T follicular helper cell (primary cell): ENCODE measurements at places on chromosomes 6 and 20.

DNA sequence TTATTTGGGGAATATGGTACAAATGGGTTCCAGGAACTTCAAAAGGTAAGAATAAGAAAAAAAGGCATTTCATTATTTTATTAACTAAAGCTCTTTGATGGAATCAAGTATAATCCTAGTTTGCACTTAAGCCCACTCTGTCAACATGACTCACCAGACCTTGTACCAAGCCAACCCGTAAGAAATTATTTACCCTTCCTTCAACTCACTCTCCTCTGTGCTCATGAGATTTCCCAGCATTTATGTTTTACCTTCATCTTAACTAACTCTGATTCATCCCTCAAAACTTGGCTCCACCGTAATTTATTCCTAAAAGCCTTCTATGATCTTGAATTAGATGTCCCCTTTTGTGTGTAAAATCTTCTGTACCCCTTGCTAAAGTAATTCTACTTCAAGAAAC lies 308.7 kb downstream of the PKHD1 start:
- no peak for DNase-seq

DNA sequence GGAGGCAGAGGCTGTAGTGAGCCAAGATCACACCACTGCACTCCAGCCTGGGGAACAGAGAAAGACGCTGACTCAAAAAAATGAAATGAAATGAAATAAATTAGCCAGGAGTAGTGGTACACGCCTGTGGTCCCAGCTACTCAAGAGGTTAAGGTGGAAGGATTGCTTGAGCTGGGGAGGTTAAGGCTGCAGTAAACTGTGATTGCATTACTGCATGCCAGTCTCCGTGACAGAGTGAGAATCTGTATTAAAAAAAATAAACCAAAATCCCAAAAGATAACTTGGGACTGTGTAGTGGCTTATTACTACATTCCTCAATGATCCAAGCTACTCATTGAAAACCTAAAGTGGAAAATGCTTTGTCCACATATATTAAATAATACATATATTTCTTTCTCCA lies 87.0 kb downstream of the SGK1 start:
- no peak for DNase-seq

DNA sequence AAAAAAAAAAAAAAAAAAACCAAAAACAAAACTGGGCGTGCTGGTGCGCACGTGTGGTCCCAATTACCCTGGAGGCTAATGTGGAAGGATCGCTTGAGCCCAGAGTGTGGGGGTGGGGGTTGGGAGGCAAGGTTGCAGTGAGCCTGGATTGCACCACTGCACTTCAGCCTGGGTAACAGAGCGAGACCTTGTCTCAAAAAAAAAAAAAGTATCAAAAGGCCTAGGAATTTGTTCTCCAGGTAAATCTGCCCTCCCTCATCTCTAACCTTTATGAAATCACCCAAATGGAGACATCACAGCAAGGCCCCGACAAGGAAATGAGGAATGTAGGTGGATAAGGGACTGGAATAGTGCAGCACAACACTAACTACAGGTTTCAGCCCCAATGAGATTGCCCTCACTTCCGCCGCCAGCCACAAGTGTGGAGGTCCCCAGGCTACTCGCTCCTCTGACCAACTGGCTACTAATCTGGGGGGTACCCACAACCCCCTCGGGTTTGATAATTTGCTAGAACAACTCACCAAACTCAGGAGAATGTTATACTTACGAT lies 36.8 kb upstream of the DDR1 start:
- DNase-seq, result no peak

GRCh38 chr20:32609111-32609773 lies 24.1 kb upstream of the NOL4L start:
- no peak for DNase-seq

DNA sequence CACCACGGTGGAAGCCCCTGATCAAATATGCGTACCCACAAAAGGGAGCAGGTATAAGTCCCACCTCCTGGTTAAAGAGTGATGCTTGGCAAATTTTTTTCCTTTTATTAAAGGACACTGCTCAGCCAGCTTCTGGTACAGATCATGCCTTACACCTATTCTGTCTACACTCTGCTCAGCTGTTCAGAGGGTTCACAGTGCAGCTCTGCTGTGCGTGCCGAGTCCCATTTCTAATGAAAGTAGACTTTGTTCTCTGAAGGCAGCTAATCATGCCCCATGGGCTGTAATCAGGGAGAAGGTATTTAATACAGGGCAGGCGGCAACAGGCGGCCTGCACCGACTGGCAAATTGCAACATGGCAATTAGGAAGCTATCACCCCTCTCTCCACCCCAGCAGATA lies 16.3 kb downstream of the LRRC73 start:
- DNase-seq, result no peak

- DNase-seq, result peak; percentile 67
Measured at GRCh38 chr6:42783177-42783875, 1.5 kb downstream of the BICRAL start.

DNA sequence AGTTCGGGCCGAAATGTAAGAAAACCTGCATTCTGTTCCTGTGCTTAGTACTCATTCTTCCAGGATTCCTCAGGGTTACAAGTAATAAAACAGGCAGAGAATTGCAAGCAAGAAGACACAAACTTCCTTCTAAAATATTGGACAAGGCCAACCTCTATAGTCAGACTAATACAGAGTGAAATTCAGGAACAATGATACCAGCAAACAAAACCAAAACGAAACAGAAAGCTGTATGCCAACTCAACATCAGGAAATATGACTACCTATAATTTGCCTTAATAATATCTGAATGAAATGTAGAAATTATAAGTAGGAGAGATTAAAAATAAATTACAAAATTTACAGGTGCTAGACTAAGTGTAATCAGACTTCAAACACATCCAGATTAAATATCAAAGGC lies 238.8 kb downstream of the HIVEP2 start:
- DNase-seq, result no peak

DNA sequence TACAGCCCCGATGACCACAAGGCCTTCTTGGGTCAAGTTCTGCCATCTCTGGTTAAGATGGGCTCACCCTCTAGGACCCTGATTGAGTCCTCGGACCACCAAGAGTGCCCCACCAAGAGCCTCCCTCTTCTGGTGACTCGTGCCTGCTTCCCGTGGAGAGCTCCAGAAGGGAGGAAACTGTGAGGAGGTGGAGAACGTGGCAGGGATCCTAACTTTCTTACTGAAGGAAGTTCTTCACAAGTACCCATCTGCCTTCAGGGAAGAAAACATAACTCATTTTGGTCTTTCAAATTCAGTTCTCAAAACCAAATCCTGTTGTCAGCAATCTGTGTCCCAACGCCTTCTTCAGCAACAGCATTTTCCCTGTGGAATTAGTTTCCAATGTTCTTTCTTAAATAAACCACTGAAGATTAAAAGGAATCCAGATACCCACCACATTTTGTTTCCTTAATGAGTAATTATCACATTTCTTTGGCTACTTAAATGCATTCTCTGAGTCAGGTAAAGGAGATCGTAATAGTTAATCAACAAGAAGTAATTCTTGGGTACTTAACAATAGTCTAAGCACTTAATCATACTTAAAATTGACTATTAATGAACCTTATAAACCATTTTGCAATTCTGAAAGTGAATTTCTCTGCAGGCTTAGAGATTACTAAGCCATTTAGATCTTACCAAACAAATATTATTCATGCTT lies 185.8 kb upstream of the SGK1 start:
- DNase-seq, result no peak

DNA sequence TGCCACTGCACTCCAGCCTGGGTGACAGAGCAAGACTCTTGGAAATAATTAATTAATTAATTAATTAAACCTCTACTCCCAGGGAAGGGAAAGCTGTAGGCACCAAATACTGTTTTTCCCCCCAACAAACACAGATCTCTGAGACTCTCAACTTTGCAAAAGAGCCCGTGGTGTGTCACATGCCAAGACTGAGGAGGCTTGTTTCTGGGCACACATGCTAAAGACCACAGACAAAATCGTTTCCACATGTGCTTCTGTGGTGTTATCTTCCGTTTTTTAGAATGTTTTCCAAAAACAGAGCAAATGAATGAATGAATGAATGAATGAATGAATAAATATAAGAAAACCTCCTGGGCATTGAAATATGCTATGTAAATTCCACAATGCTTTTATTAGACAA lies 55.6 kb upstream of the ATXN1 start:
- no peak for DNase-seq

GRCh38 chr6:38542031-38542430 lies 97.7 kb downstream of the BTBD9 start:
- DNase-seq, result no peak

DNA sequence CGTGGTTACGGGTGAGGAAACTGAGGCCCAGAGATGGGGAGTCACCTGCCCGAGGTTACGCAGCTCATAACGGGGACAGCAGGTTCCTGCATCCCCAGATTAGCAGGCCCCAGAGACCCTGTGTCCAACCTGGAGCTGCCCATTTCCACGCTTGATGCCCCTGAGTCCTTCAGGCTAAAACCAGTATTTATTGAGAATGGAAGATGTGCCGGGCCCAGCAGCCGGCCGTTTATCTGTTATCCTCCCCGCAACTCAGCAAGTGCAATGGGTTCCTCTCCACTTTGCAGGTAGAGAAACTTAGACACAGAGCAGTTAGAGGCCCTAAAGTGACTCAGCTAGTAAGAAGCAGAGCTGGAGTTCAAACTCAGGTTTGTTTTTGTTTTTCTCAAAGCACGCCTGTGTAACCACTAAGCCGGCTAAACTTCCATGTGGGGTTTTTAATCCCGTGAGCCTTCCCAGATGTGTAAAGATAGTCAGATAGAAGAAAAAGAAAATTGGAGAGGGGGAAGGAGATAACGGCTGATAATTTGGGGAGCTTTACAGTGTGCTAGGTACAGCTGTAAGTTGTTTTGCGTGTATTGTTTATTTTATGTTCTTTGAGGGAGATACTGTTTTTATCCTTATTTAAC lies 775 bp downstream of the PFDN4 start:
- DNase-seq, result no peak

- no peak for DNase-seq
Measured at GRCh38 chr6:117616391-117617209, 14.3 kb upstream of the GOPC start.

GRCh38 chr6:131460614-131461000 lies 112.4 kb upstream of the ARG1 start:
- DNase-seq, result no peak

DNA sequence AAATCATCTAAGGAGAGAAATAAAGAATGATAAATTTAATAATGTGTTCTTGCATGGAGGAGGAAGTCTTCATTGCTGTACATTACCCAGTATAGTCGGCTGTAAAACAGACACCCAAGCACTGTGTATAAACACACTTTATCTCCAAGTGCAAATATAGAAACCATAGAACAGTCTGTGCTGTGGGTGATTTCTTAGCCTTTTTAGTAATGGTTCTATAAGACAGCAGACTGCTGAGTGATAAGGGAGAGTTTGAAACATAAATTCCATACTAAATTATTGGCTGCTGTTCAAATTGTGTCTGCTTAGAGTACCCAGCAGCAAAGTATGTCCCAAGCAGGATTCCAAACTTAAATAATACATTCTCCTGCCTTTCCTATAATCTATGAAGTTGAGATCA lies 4.6 kb downstream of the FILIP1 start:
- DNase-seq, result no peak
